ENCODE measurements at places on chromosomes 16 and 17.

GRCh38 chr17:33285413-33285812 is 7.7 kb downstream of the ASIC2 start:
- DNase-seq: no peak

- DNase-seq: no peak
These were observed 2.3 kb downstream of the FAAP100 start for GRCh38 chr17:81549826-81550225.

GRCh38 chr16:73845238-73846006 is 451.2 kb upstream of the PSMD7 start:
- no peak for DNase-seq

- DNase-seq: no peak
These were observed 14.9 kb downstream of the CDH16 start for GRCh38 chr16:66903544-66904427.
